A549 treated with DMSO at 1 μM for 4 hours (cell line): ENCODE measurements at places on chromosomes 11 and 22. TPM values are rescaled to one million over a fixed set of nuclear protein-coding genes. Genes with fewer than 3 reads are reported as not detected.

The CNGA4 gene
- 0.07 to 0.10 TPM (median 0.08 TPM) in 3 of 5 replicates, not detected in the others for total RNA-seq

The GLYATL2 gene
- total RNA-seq: not detected in 5 replicates

The KDM4D gene
- 0.40 to 0.70 TPM (median 0.47 TPM) in 5 replicates for total RNA-seq

The GRIK4 gene
- 0.02 TPM in 2 of 5 replicates, not detected in the others for total RNA-seq

The CBLIF gene
- not detected in 5 replicates for total RNA-seq

The NUP50 gene
- 27.5 to 33.3 TPM (median 32.4 TPM) in 5 replicates for total RNA-seq

The RFPL1 gene
- not detected in 5 replicates for total RNA-seq

The RBM4 gene
- total RNA-seq: 133 to 153 TPM (median 138 TPM) in 5 replicates

The FANCF gene
- total RNA-seq: 7.2 to 9.8 TPM (median 7.9 TPM) in 5 replicates
